ENCODE measurements at places on chromosomes 2 and 18. TPM values are rescaled to one million over a fixed set of nuclear protein-coding genes. Genes with fewer than 3 reads are reported as not detected.

The SOWAHC gene
- total RNA-seq, result 22.1 TPM

DNA sequence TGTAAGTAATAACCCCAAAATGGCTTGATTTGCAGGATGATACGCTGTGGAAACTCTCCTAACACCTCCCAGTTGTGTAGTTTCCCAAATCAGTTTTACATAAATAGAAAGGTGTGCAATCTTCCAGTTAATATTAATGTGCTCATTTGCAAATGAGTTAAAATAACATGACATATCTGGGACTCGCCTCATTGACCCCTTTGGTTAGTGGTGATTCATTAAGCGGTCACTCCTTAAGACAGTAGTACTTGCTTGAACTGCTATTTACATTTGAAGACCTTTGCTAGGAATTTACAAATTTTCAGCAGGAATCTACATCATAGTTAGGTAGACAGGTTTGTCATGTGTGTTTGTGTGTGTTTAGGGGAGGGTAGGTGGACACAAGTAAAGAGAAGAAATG is 1367.7 kb upstream of the CELF4 start:
- no peaks in the 10 kb centered on the region for H3K4me1 ChIP-seq
- H3K4me3 ChIP-seq, result no peak overlapping the region
- H3K27ac ChIP-seq, result no peak overlapping the region
- no peaks in the 10 kb centered on the region for H3K36me3 ChIP-seq

DNA sequence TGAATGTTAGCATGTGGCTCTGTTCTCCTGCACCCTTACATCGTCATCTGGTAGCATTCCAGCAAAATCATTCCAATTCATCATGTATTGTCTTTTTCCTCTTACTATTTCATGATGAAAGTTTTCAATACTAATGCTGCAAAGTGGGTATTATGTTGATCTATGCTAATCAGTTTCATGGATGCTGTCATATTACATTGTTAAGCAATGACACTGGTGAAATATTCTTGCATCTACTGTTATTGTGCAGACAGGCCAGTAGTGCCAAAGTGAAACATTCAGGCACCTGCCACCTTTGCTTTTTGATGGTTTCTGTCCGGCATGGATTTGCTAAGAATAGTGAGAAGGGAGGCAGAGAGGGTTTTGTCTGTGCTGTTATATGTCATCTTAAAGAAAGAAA is 76.1 kb upstream of the SMIM21 start:
- H3K4me3 ChIP-seq, result no peak overlapping the region
- H3K4me1 ChIP-seq, result no peaks in the 10 kb centered on the region
- no peaks in the 10 kb centered on the region for H3K27me3 ChIP-seq
- H3K36me3 ChIP-seq, result no peaks in the 10 kb centered on the region
- DNase-seq, result no peak
- H3K27ac ChIP-seq, result no peak overlapping the region

DNA sequence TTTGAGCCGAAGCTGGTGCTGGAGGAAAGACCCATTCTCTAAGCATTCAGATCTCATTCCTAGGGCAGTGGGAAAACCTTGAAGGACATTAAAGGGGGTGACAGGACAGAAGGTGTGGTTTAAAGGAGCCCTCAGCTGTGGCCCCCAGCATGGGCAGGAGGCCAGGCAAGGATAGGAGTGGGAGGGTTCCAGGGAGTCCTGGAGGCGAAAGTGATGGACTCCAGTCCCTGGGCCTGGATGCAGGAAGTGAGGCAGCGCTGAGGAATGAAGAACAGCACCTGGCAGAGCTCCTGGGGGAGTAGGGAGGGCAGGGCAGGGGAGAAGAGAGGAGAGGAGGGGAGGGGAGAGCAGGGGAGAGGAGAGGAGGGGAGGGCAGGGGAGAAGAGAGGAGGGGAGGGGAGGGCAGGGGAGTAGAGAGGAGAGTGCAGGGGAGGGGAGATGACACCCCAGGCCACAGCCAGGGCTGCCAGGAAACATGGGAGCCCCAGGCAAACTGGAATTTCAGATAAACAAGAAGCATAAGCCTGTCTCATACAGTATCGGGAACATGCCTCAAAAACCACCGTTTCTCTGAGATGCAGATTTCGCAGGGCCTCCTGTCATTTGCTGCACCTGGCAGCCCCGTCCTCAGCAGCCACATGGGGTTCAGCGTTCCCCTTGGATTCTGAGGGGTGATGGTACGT is 5.7 kb downstream of the RAMP1 start:
- H3K36me3 ChIP-seq, result no peaks in the 10 kb centered on the region
- DNase-seq, result no peak
- no peak overlapping the region for H3K4me3 ChIP-seq
- no peaks in the 10 kb centered on the region for H3K27me3 ChIP-seq
- no peak overlapping the region for H3K27ac ChIP-seq
- H3K4me1 ChIP-seq, result no peaks in the 10 kb centered on the region

The HAUS1 gene
- 24.6 TPM for total RNA-seq

GRCh38 chr2:171134624-171135230 is 26.0 kb downstream of the TLK1 start:
- no peaks in the 10 kb centered on the region for H3K36me3 ChIP-seq
- H3K4me1 ChIP-seq, result no peaks in the 10 kb centered on the region
- H3K4me3 ChIP-seq, result no peak overlapping the region
- H3K27ac ChIP-seq, result no peak overlapping the region
- H3K27me3 ChIP-seq, result no peaks in the 10 kb centered on the region

GRCh38 chr2:43074592-43075053 is 151.8 kb downstream of the ZFP36L2 start:
- no peak for DNase-seq
- no peak overlapping the region for H3K4me3 ChIP-seq
- no peaks in the 10 kb centered on the region for H3K27me3 ChIP-seq
- H3K27ac ChIP-seq, result peak overlapping the region; percentile 46

- no peaks in the 10 kb centered on the region for H3K27me3 ChIP-seq
- no peak for DNase-seq
- H3K4me1 ChIP-seq, result peaks cover 5% of the 10 kb centered on the region
These were observed 237.5 kb downstream of the STK39 start for GRCh38 chr2:168009900-168010299.

- no peaks in the 10 kb centered on the region for H3K4me1 ChIP-seq
- H3K27me3 ChIP-seq, result no peaks in the 10 kb centered on the region
- no peak for DNase-seq
- H3K36me3 ChIP-seq, result no peaks in the 10 kb centered on the region
These were observed 119.0 kb upstream of the FN1 start for GRCh38 chr2:215554689-215555498.

- H3K27ac ChIP-seq, result no peak overlapping the region
- no peak for DNase-seq
These were observed 598.4 kb downstream of the FBXO15 start for GRCh38 chr18:73549236-73549635.

GRCh38 chr2:86793752-86794151 is 3.0 kb upstream of the CD8A start:
- H3K36me3 ChIP-seq, result no peaks in the 10 kb centered on the region
- no peak overlapping the region for H3K27ac ChIP-seq
- H3K4me1 ChIP-seq, result no peaks in the 10 kb centered on the region
- H3K27me3 ChIP-seq, result peaks cover 46% of the 10 kb centered on the region

- H3K4me3 ChIP-seq, result no peak overlapping the region
- no peaks in the 10 kb centered on the region for H3K36me3 ChIP-seq
- no peak overlapping the region for H3K27ac ChIP-seq
- no peaks in the 10 kb centered on the region for H3K27me3 ChIP-seq
- no peaks in the 10 kb centered on the region for H3K4me1 ChIP-seq
These were observed 113.8 kb upstream of the RGPD4 start for GRCh38 chr2:107712857-107713256.

DNA sequence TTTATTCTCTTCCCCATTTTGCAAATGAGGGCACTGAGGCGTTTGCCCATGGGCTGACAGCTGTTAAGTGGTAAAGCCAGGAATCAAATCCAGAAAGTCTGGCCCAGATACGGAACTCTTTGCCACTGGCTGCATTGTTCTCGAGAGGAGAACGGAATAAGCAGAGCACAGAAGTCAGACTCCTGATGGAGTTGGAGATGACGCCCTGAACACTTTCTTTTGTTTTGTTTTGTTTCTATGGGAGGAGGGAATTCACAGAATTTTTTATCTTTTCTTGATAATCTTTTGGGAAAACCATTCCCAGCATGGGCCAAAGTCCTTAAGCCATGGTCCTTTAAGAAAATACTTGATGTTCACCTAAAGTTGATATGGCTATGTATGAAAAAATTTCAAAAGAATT is 322.2 kb downstream of the RDH14 start:
- no peak for DNase-seq
- H3K36me3 ChIP-seq, result no peaks in the 10 kb centered on the region
- H3K27ac ChIP-seq, result no peak overlapping the region
- no peak overlapping the region for H3K4me3 ChIP-seq

The SP140L gene
- total RNA-seq, result 13.2 TPM

- no peaks in the 10 kb centered on the region for H3K27me3 ChIP-seq
- DNase-seq, result no peak
- no peaks in the 10 kb centered on the region for H3K4me1 ChIP-seq
- no peak overlapping the region for H3K27ac ChIP-seq
These were observed 4.1 kb upstream of the WDR7 start for GRCh38 chr18:56647071-56647470.

The CAPN14 gene
- total RNA-seq, result not detected

The TMEM37 gene
- 52.1 TPM for total RNA-seq

GRCh38 chr2:212477571-212477970 is 61.0 kb downstream of the ERBB4 start:
- no peak overlapping the region for H3K27ac ChIP-seq
- H3K4me3 ChIP-seq, result no peak overlapping the region
- DNase-seq, result no peak
- no peaks in the 10 kb centered on the region for H3K27me3 ChIP-seq
- no peaks in the 10 kb centered on the region for H3K4me1 ChIP-seq

The UGT1A3 gene
- total RNA-seq, result 1.0 TPM

The SERPINB4 gene
- not detected for total RNA-seq

The SIX2 gene
- 0.10 TPM for total RNA-seq

The GALR1 gene
- 0.02 TPM for total RNA-seq

DNA sequence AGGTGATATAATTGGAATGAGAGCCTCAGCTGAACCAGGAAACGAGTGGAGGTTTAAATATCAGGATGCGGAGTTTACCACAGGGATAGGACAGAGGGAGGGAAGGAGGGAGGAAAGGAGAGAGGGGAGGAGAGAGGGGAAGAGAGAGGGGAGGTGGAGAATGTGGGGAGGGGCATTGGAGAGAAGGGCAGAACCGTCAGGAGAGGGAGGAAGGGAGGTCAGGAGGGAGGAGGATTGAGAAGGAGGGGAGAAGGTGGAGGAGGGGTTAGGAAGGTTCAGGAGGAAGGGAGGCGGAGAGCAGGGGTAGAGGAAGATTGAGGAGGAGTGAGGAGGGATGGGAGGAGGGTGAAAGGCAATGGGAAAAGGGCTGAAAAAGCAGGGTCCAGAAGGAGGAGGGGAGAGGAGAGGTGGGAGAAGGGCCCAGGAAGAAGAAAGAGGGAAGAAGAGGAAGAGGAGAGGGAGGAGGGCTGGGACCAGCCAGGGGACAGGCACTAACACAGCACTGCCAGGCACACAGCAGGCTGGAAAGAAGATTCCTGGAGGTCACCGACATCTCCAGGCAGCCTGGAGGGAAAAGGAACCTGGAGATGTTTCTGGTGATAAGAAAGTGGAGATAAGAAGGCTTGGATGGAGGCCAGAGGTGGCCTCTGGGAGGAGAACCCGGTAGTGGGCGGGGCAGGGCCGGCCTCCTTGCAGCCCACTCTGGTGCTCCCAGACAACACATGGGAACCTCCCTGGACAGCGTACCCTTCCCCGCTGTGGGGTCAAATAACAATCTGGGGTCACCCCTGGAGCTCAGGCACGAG is 176.7 kb upstream of the SMAD2 start:
- H3K36me3 ChIP-seq, result no peaks in the 10 kb centered on the region
- H3K4me3 ChIP-seq, result no peak overlapping the region
- H3K4me1 ChIP-seq, result no peaks in the 10 kb centered on the region
- no peak overlapping the region for H3K27ac ChIP-seq

The SH3YL1 gene
- total RNA-seq, result 139 TPM

DNA sequence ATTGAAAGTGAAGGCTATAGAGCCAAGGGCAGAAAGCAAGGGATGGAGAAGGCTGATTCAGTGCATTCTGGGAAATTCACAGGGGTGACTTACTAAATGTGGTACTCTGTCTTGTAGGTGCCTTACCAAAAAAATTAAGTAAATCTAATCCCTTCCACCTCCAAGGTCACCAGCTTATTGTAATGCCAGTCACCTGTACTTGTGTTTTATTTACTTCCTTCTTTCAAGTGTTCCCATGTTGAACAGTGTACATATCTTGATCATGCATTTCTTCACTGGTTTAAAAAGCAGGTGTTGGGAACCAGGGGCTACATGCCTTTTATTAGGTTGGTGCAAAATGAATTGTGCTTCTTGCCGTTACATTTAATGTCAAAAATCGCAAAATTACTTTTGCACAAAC is 137.0 kb upstream of the ARHGAP28 start:
- H3K36me3 ChIP-seq, result no peaks in the 10 kb centered on the region
- H3K4me1 ChIP-seq, result no peaks in the 10 kb centered on the region
- no peak overlapping the region for H3K4me3 ChIP-seq
- DNase-seq, result no peak
- no peak overlapping the region for H3K27ac ChIP-seq

GRCh38 chr18:24964216-24964615 is 387.8 kb downstream of the ZNF521 start:
- no peak overlapping the region for H3K4me3 ChIP-seq
- peak; percentile 60 for DNase-seq
- no peak overlapping the region for H3K27ac ChIP-seq
- no peaks in the 10 kb centered on the region for H3K36me3 ChIP-seq
- H3K4me1 ChIP-seq, result no peaks in the 10 kb centered on the region

- H3K27ac ChIP-seq, result peak overlapping the region; percentile 89
- DNase-seq, result no peak
- no peaks in the 10 kb centered on the region for H3K27me3 ChIP-seq
- peaks cover under 1% of the 10 kb centered on the region for H3K4me1 ChIP-seq
- no peak overlapping the region for H3K4me3 ChIP-seq
These were observed 5.9 kb upstream of the FHL2 start for GRCh38 chr2:105404736-105405135.

The EIF2AK3 gene
- total RNA-seq, result 38.3 TPM

DNA sequence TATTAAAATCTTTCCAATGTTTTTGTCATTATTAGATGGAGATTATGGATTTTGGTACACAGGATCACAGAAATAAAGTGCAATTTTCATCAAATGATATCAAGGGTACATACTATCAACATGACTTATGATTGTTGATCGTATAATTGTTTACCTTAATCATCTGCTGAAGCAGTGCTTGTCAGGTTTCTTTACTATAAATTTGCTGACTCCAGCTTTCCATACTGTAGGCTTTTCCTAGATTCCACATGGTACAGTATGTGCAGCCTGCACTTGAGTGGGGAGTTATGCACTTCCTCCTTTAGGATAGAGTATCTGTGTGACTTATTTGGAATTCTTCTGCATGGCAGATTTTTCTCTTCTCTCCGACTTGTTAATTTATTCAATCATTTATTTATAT is 187.6 kb upstream of the DPP10 start:
- no peaks in the 10 kb centered on the region for H3K4me1 ChIP-seq
- H3K36me3 ChIP-seq, result no peaks in the 10 kb centered on the region
- DNase-seq, result no peak
- no peak overlapping the region for H3K4me3 ChIP-seq

- H3K4me3 ChIP-seq, result no peak overlapping the region
- no peaks in the 10 kb centered on the region for H3K27me3 ChIP-seq
- no peak overlapping the region for H3K27ac ChIP-seq
These were observed 26.2 kb downstream of the MAPRE2 start for GRCh38 chr18:35067454-35067853.

DNA sequence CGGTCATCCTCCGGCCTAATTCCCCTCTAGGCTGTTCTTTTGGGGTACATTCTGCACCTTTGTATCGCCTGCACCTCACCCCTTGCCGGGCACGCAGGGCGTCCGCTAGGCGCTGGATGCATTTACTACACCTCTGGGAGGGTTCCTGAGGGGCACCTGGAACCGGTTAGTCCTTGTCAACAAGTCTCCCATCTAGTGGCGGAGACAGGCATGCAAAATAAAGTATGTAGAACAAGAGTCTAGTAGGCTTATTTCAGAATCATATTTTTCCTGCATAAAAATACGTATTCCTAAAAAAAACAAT is 705 bp upstream of the TEX261 start:
- peak; percentile 70 for DNase-seq
- H3K27ac ChIP-seq, result peak overlapping the region; percentile 73
- peaks cover 5% of the 10 kb centered on the region for H3K36me3 ChIP-seq
- no peaks in the 10 kb centered on the region for H3K27me3 ChIP-seq
